M059J (cell line): ENCODE measurements at places on chromosomes 7 and 10.

DNA sequence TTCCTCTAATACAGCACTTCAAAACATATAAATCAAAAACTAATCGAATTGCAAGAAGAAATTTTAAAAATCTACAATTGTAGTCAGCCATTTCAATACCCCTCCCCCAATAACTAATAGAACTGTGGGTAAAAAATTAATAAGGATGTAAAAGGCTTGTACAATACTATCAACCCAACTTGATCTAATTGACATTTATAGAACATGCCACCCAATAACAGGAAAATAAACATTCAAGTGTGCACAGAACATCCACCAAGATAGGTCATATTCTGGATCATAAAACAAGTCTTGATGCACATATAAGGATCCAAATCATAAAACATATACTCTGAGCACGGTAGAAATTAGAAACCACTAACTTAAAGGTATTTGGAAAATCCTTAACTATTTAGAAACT is 4.0 kb upstream of the GPAM start:
- DNase-seq: no peak

- DNase-seq: peak; percentile 3
Observed at GRCh38 chr10:9602998-9603397, 1414.7 kb upstream of the CELF2 start.

DNA sequence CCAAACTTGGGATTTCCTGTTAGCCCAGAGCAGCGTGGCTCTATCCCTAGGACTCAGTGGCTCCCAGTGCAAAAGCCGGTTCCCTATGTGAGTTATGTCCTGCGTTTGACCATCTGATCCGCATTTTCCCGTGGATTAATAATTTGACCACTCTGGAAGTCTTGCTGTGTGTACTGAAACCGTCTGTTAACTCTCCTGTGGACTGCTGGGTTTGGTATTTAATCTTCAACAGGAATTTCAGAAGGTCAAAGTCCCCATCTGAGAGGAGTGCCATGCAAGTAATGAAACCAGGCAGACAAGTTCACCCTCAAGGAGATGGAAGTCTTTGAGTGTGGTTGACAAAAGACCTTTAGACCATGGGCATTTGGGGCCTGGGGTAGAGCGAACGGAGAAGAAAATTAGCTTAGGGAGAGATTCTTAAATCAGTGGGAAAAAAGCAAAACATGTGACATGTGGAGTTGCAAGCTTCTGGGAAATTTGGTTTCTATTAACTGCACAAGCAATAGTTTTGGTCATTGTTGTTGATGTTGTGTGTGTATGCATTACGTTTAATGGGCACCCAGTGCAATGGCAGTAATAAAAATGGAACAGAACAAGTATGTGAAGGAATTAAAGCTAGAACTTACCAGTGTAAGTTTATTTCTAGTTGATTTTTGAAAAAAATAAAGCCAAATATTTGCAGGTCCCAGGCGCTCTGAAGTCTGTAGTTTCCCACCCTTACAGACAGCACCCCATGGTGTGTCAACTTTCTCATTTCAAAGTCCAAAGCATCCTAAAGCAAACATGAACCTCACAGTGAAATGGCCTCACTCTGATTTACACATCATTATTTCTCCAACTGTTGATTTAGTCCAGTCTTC is 38.2 kb downstream of the LYZL1 start:
- DNase-seq: no peak

DNA sequence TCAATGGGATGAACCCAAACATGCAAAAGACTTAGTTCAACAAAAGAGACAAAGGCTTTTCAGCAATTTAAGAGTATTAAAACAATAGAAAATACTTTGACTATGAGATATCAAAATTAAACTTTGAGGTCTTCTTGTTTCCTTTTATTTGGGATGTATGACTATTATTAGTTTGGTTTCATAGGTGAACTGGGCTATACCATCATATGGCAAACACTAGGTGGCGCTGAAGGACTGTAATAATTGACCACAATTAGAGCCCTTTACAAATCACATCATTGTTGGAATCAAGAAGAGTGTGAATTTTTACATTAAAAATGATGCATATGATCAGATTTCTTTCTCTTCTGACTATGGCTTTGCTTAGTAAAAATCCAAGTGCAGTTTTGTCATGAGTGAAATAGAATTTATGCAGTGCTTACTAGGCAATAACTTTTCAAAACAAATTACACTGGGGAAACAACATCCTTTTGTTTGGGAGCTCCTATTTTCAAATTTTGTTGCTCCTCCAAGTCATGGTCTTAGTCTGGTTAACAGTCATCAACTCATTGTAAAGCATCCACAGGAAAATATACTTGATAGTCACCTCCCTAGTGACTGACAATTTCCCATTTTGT is 14.7 kb upstream of the NXPH1 start:
- peak; percentile 46 for DNase-seq

GRCh38 chr7:158320328-158320727 is 267.3 kb downstream of the PTPRN2 start:
- no peak for DNase-seq

- DNase-seq: no peak
Observed at GRCh38 chr10:95464280-95464679, 96.9 kb downstream of the SORBS1 start.

GRCh38 chr7:815284-816216 is 16.7 kb upstream of the SUN1 start:
- DNase-seq: peak; percentile 34

GRCh38 chr7:104175361-104175984 is 32.3 kb downstream of the ORC5 start:
- DNase-seq: no peak

DNA sequence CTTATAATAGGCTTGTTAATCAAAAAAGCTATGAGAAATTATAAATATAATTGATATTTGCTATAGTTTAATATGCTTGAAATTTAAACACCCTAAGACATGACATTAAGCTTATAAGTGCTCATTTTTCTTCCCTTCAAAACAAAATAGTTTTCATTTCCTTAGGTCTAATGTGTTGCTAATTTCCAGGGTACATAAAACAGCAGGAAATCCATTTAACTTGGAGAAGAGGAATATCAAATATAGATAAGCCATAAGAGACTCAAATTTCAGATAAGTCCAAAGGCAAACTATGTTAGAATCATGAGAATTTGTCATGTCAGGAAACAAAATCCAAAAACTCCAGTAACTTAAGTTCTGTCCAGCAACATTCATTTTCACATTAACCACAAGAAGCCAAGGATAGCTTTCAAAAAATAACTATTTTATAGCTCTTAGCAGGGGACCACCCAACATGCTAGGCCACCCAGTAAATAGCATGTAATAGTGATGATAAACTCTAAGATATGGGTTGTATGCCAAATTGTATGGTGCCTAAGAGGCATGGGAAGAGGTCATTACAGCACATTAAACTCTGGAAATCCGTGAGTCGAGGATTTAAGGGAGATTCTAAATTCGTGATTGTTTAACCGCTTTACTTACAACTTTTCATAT is 298.1 kb downstream of the CRPPA start:
- DNase-seq: no peak

DNA sequence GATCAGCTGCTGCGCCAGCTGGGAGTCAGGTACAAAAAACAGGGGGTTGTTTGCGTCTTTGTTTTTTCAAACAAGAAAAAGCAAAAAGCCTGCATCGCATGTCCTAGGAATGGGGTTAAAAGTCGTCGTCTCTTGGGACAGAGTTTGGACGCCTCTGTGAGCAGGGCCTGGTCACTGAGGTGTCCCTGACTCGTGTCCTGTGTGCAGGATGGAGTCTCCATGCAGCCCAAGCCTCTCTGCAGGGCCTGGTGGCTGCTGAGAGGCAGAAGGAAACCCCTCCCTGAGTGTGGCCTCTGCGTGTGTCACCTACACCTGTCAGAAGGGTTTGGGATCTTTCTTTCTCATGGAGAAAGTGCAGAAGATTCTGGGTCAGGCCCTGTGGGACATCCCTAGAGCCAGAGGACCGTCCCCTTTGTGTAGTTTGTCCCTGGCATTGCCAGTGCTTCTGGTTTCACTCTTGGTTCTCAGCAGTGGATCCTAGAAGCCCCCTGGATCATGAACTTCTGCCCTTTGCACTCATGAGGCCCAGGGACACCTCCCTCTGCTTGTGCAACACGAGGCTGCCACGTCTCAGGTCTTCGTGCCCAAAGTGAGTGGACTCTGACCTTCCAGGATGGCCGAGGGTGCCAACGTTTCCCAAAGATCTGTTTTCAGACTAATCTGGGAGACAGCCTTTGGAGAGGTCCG is 75.0 kb downstream of the PRKAG2 start:
- no peak for DNase-seq

DNA sequence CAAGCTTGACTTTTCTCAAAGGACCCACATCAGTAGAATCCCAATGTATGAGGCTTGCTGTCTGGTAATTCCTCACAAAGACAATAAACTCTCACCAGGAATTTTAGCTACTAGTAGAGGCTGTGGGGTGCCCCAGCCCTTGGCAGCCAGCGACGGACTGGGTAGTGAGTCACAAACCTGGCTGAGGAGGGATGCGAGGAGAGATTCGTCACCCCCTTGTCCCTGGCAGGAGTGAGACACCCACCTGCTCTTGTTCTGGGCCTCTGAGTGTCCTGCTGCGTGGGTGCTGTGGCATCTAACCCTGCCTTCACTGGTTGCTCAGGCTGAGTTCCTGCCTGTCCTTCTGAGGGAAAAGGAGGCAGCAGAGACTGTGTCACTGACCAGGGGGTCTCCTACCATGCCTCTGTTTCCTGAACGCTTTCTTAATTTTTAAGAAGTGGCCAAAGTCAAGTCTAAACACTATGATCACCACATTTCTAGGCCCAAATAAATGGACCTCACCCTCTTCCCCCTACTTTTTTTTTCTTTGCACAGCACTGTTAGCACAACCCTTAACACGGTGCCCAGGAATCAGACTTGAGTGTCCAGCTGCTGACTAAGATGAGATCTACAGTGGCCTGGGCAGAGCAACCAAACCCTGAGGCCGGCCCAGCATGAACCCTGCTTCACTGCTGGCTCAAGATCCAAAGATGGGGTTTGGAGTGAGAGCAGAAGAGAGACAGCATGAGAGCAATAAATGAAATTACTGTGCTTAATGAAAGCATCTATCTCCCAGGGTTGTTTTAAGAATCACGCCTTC is 146.4 kb downstream of the ANLN start:
- peak; percentile 88 for DNase-seq

DNA sequence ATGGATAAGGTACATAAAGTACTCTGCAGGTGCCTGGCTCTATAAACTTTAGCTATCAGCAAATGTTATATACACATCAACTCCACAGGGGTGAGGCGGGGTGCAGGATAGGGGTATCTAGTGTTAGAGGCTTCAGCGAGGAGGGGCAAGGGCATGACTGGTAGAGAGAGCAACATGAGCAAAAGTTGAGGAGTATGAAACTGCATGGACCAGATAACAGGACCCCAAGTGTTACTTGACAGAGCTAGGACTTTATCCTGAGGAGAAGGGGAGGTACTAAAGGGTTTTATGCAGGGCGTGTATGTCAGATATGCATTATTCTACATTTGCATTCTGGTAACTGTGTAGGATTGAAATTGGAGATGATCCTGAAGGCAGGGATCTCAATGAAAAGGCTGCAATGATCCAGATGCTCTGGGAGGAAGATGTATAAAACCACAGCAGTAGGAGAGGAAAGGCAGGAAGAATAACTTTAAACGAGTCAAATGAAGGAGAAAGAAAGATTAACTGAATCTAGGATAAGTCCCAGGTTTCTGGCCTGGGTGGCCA is 109.8 kb upstream of the FAM133B start:
- DNase-seq: no peak

GRCh38 chr7:84073186-84073875 is 121.3 kb downstream of the SEMA3A start:
- DNase-seq: no peak
